ENCODE measurements at places on chromosomes 16 and 17.

DNA sequence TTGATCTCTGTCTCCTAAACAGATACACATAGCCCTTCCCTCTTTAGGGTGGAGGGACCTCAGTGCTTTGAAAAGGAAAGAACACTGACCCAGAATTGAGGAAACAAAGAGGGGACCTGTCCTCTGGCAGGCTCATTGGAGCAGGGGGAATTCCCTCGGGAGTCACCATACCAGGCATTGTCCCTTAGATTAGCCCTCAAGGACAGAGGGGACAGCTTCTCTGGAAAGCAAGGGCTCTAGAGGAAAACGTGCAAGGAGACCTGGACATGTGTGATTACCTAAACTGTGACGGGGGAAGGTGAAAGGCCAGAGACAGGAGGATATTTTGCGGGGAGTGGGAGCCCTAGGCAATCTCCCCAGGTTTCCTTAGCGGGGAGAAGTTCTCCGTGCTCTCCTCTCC, 7.6 kb upstream of the FZD2 start:
- DNase-seq, result no peak

DNA sequence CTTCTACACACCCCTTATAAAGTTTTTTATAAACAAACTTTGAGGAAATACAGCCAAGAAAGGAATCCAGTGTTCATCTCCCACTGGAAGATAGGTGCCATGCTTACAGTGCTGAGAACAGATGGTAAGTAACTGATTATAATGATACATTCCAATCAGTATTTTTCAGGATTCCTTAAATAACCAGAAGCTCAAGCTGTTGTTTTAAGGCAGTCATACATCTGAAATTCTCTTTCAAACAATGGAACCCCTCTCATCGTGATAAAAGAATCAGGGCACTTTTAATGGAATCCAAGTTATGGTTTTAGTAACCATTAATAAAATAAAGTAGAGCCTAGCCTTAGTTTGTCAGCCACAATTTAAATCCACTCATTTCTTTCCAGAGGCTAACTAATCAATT, 56.1 kb upstream of the STAC2 start:
- DNase-seq, result no peak

GRCh38 chr17:81445642-81446503, 50.6 kb downstream of the BAHCC1 start:
- DNase-seq, result no peak

GRCh38 chr16:17374668-17375255, 96.0 kb downstream of the XYLT1 start:
- DNase-seq, result no peak

DNA sequence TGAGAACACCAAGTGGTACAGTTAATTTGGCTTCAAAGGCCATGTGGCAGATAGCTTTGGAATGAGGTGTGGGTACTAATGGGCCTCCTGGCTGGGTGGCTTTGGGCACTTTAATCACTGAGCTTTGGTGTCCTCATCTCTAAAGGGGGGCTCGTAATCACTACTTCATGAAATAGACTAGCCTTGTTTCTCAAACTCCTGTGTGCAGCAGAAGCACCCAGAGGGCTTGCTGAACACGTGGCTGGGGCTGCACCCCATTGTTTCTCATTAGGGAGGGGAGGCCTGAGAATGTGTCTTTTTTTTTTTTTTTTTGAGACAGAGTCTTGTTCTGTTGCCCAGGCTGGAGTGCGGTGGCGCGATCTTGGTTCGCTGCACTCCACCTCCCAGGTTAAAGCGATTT, 5.8 kb downstream of the EPN2 start:
- DNase-seq, result no peak

GRCh38 chr17:27521281-27522027, 65.2 kb downstream of the KSR1 start:
- DNase-seq, result no peak
